ENCODE measurements at places on chromosomes 4 and X.

- DNase-seq: no peak
Measured at GRCh38 chr4:86300516-86300915, 59.3 kb downstream of the MAPK10 start.

DNA sequence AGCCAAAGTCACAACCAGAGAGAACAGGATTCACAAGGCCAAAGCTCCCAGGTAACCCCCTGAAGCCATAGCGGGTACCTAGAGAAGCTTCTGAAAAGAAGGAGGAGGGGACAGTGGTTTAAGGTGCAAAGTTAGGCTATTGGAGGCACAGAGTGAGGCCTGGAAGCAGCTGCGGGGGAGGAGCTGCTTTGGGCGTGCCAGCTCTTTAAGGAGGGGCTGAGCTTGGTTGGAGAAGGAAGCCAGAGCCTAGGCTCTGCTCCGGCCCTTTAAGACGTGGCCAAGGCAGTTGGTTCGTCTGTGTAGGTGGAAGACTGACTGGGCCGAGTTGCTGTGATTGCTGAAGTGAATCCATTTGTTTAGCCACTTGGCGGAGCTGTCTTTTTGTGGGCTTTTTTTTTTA is 1.5 kb downstream of the KLF8 start:
- no peak for DNase-seq

GRCh38 chr4:42570221-42570620 is 86.7 kb downstream of the ATP8A1 start:
- no peak for DNase-seq

DNA sequence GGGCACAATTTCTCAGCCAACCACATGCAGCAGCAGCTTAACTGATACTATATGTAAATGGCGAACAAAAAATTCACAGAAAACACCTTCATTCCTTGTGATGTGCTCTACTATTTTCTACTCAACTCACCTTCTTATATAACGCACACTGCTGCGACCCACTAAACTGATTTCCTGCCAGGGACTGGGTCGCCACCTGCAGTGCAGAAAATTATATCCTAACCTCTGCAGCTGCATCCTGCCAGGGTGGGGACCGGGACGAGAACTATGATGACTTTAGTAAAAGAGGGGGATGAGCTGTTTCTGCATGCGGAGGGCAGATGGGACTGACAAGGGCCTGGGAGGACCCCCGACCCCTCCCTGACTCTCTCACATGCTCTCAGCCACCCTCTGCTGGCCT is 27.4 kb downstream of the ABLIM2 start:
- no peak for DNase-seq

GRCh38 chr4:163649557-163650091 is 155.1 kb downstream of the TMA16 start:
- no peak for DNase-seq

- peak; percentile 53 for DNase-seq
Measured at GRCh38 chr4:86891762-86892635, at the start of gene C4orf36. C4orf36 (minus strand) TSS chr4:86892422; CDS start chr4:86891520, 902 bp downstream.

DNA sequence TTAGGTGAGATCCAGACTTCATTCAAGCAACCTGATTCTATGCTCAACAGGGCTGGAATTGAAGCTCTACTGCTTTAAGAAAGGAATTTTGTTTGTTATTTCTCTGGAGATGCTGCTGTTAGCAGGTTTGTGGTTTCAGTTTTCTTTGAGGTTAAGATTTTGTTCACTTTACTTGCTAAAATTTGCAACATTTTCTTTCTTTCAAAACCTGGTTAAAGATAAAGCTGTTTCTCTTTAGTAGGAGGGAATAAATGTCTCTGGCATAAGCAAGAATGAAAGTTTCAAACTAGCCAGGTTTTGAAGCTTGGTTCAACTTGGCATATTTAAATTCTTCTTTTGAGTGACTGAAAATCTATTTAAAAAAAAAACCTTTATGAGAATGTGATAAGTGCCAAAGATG is 660.6 kb upstream of the NR3C2 start:
- no peak for DNase-seq

DNA sequence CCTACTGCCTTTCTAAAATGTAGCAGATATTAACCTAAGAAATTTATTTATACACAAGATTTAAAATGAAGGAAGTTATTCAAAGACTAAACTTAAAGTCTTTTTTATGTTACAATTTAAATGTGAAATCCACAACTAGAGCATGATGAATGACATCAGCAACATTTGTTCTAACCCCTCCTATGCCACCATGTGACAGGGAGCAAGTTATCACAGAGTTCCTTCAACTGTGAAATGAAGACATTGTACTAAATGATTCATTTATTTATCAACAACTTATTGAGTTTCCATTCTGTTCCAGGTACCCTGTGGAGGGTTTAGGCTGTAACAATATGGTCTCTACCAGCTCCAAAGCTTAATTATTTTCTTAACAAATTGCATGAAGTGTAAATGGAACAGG is 76.9 kb downstream of the SLC39A8 start:
- no peak for DNase-seq

DNA sequence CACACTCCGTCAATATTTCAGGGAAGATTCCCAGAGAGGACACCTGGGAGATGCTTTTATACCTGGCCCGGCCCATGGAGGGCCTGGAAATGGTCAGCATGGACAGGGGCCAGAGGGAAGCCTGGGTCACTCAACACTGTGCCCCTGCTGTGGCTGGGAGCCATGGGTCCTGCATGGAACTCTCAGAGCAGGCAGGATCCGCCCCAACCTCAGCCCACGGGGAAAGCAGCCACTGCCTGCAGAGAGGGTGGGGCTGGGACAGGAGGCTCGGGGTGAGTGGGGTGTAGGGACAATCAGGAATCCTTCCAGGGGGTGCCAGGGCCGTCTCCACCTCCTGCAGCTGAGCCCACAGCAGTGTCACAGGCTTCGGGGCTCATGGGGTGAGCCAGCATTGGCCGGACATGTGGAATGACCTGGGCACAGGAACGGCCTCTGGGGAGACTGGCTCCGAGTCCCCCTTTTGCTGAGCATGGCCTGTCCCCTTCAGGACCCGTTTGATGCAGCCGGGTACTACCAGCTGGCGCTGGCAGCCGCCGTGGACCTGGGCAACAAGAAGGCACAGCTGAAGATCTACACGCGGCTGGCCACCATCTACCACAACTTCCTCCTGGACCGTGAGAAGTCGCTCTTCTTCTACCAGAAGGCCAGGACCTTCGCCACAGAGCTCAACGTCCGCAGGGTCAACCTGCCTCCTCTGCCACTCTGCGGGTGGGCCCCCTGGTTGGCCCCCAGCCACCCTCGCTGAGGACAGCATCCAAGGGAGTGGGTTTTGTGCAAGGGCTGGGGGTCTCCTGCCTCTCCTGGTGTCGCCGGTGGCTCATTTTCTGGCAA is 29.1 kb upstream of the HTRA3 start:
- DNase-seq: no peak

- DNase-seq: peak; percentile 14
Measured at GRCh38 chr4:111943796-111944203, 201.5 kb upstream of the FAM241A start.

- DNase-seq: no peak
Measured at GRCh38 chr4:177182166-177182565, 127.5 kb upstream of the NEIL3 start.

- no peak for DNase-seq
Measured at GRCh38 chr4:153523941-153524386, 57.8 kb downstream of the TMEM131L start.

- no peak for DNase-seq
Measured at GRCh38 chrX:31551913-31552312, 480.1 kb upstream of the FTHL17 start.

GRCh38 chr4:56757261-56757746 is 64.2 kb downstream of the SPINK2 start:
- peak; percentile 78 for DNase-seq

- no peak for DNase-seq
Measured at GRCh38 chr4:111883557-111883999, 261.7 kb upstream of the FAM241A start.

DNA sequence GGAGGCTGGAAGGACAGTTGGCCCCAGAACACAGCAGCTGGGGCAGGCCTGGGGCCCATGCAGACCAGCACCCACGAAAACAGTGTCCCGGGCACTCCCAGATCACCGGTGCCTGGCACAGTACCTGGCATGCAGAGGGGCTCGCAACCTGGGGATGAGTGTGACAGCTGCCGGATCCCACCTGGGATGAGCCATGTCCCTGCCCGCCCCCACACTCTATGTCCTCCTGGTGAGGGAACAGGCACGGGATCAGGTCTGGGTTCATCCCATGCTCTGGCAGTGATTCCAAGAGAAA is 22.8 kb upstream of the PPP2R2C start:
- no peak for DNase-seq

Data from RCC 7860 (cell line).